ENCODE measurements at places on chromosomes 3 and 15. TPM values are rescaled to one million over a fixed set of nuclear protein-coding genes. Genes with fewer than 3 reads are reported as not detected.

- DNase-seq, result no peak
Observed at GRCh38 chr15:67550522-67550921, 8.0 kb downstream of the MAP2K5 start.

GRCh38 chr15:35680951-35681350, 135.0 kb upstream of the DPH6 start:
- no peak for DNase-seq

GRCh38 chr3:195715134-195715533, 5.6 kb upstream of the MUC20 start:
- DNase-seq, result no peak

DNA sequence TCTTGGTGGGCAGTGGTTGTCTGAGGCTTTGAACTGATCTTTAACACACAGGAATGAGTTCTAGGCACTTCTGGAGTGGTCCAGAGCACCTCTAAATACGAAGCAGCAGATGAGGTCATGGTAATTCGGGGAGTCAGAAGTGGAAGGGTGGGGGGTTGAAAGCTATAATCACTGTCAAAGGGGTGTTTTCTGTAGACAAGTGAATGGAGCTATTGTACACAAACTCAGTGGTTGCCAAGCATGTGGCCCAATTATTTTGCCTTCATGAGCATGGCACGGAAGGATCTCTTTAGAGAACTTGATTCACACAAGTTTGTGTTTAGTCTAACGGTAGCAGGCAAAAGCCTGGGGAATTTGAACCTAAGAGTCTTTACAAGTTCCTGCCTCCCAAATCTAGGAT, 6.3 kb downstream of the FRMD5 start:
- no peak for DNase-seq

DNA sequence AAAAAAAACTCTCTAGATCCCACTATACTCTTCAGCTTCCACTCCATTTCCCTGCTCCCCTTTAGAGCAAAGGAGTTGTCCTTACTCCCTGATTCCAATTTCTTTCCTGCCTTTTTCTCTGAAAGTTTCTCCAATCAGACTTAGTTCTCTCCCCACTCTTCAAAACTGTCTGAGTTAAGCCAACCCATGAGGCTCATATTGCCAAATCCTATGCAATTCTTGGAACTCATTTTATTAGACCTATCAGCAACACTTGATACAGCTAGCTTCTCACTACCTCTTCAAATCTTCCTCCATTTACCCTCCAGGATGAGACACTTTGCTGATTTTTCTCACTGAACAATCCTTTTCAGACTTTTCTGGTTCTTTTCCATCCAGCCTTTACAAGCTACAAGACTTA, 233.1 kb downstream of the THRB start:
- no peak for DNase-seq

DNA sequence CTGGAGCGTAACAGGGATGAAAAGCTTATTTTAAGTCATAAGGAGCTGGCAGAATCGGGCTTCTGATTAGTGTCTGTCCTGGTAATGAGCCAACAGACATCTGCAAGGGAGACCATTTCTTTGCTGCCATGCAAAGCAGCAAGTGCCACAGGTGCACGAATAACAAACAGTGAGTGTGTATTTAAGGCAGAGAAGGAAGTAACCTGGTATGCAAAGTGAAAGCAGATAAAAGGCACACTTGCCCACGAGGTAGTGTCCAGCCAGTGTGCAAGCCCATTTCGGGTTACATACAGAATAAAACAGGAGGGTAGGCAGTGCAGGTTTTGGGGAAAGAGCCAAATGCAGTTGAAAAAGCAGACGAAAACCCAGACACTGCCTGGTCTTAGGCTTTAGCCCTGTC, 1153.7 kb downstream of the SI start:
- DNase-seq, result no peak

- DNase-seq, result no peak
Observed at GRCh38 chr15:34076785-34077184, 24.9 kb downstream of the EMC7 start.

Gene UTS2B
- 0.16 TPM for polyA plus RNA-seq

DNA sequence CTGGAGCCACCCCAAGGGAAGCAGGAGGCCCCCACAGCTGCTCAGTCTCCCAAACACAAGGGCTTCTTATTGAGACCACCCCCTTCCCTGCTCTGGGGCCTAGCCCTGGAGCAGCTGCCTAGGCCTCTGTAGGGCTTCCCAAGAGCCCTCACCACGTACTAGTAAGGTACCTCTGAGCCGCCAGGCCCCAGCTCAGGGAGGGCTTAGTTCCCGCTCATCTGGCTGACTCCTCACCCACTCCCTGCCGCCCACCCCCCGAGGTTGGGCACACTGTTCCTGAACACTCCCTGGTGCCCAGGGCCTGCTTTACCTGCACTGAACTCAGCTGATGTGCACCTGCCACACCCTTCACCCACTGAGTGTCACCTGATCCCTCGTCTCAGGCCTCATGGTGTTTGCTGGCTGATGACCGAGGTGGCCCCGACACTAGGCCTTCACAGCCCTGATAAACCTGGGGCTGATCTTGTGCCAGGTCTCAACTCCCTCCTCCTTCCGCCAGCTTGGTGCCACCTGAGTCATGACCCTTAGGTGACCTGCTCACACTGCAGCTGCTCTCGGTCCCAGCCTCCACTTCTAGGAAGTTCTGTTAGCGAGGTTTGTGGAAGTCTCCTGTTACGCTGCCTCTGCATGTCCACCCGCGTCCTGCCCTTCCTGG, 18.0 kb upstream of the SPTBN5 start:
- no peak for DNase-seq

- peak; percentile 37 for DNase-seq
Observed at GRCh38 chr3:8324747-8325146, 176.9 kb upstream of the LMCD1 start.

DNA sequence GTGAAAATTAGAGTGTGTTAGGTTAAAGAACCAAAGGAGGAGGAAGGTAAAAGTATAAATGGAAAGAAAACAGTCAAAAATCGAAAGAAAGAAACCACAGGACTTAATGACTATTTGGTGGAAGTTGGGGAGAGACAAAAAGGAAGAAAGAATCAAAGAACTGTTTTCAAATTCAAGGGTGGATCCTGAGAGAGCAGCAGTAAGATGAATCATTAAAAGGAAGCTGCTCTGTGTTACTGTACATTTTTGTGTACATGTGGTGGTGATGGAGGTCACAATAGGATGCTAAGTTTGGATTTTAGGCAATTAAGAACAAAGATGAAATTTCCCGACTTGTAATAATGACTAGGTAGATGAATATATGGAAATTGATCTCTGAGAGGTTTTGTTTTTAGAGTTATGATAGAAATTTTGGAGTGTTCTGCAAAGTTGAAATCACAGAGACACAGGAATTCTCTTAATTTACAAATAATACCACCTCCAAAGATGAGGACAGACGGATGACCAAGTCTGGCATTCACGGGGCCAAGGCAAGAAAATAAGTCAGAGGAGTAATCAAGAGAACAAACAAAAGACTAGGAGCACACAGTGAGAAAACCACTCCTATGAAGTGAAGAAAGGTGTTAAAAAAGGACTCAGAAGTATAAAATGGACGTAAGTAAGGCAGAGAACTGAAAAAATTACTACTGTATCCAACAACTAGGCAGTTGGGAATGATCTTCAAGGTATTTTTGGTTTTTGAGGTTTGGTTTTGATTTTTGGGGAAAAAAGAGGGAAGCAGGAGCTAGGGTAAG, 7.1 kb downstream of the DHX36 start:
- DNase-seq, result no peak

DNA sequence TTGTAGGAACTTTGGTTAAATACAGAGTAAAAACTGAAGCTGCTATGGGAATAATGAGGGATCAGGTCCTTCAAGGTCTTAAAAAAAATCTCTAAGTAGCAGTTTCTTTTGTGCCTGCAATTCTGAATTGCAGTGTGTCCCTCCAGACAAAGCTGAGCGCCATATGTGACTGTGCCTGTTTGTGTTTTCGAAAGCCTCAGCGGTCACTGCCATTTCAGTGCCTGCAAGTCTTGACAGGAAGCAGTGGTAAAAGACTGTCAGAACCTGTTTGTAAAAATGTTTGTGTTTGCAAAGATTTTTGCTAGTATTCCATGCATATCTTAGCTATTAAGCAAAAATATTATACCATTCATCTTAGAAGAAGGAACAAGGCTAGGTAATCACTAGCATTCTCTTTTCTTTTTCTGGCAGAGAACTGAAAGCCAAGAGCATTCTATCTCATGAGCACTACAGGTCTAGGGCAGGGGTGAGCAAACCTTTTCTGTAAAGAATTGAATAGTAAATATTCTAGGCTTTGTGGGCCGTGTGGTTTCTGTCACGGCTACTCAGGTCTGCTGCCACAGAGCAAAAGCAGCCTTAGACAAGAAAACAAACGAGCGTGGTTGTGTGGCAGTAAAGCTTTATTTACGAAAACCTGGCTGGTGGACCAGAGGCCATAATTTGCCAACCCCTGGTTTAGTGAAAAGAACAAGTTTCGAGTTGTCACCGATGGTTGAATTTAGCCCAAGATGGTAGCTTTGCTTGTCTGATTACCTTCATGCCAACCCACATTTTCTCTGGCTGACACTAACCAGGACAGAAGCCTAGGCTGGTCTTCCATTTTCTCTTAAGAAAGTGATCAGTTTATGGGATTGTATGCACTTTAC, 134.4 kb downstream of the CACNA1D start:
- DNase-seq, result no peak

DNA sequence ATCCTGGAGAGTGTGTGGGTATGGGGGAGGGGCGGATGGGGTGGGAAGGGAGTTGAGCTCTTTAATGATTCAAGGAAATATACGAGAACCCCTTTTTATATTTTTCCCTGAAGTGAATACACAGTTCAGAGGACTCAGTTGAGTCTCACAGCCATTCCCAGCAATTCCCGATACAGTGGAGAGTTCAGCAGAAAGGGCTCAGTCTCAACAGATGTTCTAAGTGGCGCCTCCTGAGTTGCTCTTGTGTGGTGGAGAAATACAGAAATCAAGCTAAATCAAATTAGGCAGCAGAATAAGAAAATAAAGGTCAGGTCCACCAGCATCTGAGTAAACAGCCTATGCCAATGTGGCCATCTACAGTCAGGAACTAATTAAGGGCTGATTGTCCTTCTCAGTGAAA, 372.1 kb downstream of the NR2F2 start:
- no peak for DNase-seq

GRCh38 chr3:196968233-196969133, at the start of gene PIGZ:
Gene PIGZ (minus strand): TSS chr3:196968833. CDS start chr3:196952031, 16,802 bp downstream.
- DNase-seq, result peak; percentile 55

Gene GOLGA8H
- 0.32 TPM for polyA plus RNA-seq

Gene UCN2
- 0.22 TPM for polyA plus RNA-seq

GRCh38 chr15:83692746-83693581, 39.0 kb downstream of the ADAMTSL3 start:
- DNase-seq, result no peak

Gene ABHD5
- polyA plus RNA-seq, result 6.5 TPM

Gene CAMP
- polyA plus RNA-seq, result 2.3 TPM

- DNase-seq, result no peak
Observed at GRCh38 chr3:153372326-153372725, 210.3 kb downstream of the RAP2B start.

- DNase-seq, result no peak
Observed at GRCh38 chr3:53243165-53243564, 12.7 kb downstream of the TKT start.

GRCh38 chr3:16168211-16168610, 6.3 kb upstream of the GALNT15 start:
- DNase-seq, result no peak

- no peak for DNase-seq
Observed at GRCh38 chr15:28005004-28005527, 94.0 kb downstream of the OCA2 start.

- DNase-seq, result no peak
Observed at GRCh38 chr15:74603789-74604705, 11.6 kb upstream of the CLK3 start.

Gene CKMT1A
- polyA plus RNA-seq, result 0.22 TPM

GRCh38 chr3:100436951-100437350, 35.6 kb downstream of the LNP1 start:
- DNase-seq, result no peak

- DNase-seq, result peak; percentile 58
Observed at GRCh38 chr15:31452595-31453557, 126.2 kb downstream of the KLF13 start.

- no peak for DNase-seq
Observed at GRCh38 chr3:186757686-186758220, 25.6 kb upstream of the EIF4A2 start.

- DNase-seq, result no peak
Observed at GRCh38 chr3:119595639-119596334, 1.9 kb upstream of the PLA1A start.

Gene CCR5
- polyA plus RNA-seq, result 0.37 TPM

DNA sequence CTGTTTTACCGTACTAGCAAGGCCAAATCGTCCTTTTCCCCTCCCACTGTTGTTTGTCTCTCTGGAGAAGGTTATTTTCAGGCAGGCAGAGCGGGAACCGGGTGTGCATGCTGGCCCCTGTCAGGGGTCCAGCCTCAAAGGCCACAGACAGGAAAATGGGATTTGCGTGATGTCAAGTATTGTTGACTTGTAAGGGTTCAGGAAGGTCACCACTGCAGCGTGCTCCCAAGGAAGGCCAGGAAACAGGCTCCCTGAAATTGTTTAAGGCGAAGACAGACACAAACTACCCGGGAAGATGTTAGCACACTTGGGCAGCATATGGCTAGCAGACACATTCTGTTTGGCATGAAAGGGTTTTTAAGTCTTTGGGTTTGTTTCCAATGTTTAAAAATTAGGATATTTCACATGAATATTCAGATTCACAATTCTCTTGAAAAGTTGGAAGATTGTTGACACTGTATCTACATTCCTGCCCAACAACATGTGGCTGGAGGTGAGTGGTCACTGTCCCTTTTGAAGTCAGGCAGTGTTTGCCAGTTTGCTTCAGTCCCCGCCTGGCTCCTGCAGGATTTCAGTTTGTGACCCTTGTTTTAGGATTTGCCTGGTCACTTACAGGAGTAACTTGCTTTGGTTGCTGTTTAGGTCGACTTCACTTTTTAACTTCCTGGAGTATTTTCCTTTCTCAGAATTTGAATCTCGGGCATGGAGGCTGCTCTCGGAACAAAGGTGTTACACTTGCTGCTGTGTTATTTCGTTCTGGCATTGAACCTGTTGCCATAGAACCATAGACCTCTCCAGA, 90.4 kb downstream of the BDH1 start:
- DNase-seq, result no peak

Gene SEMA3G
- 12.1 TPM for polyA plus RNA-seq

DNA sequence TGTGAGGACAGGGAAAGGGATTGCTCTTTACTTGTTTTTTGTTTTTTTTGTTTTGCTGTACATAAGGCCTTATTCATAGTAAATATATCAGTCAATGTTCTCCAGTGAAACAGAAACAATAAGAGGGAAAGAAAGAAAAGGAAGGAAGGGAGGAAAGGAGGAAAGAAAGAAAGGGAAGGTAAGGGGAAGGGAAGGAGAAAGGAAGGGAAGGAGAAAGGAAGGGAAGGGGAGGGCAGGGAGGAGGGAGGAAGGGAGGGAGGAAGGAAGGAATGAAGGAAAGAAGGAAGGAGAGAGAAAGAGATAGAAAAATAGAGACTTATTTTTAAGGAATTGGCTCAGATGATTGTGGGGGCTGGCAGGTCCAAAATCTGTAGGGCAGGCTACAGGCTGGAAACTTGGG, 37.2 kb downstream of the TIMP4 start:
- DNase-seq, result no peak

Gene RFC4
- polyA plus RNA-seq, result 9.4 TPM

GRCh38 chr3:62233065-62233464, 140.3 kb downstream of the FEZF2 start:
- DNase-seq, result no peak

All from heart right ventricle (tissue), 16 donors.